NCI-H748 treated with DMSO at 0.1 percent for 48 hours (cell line): ENCODE measurements at places on chromosomes 12 and 14.

DNA sequence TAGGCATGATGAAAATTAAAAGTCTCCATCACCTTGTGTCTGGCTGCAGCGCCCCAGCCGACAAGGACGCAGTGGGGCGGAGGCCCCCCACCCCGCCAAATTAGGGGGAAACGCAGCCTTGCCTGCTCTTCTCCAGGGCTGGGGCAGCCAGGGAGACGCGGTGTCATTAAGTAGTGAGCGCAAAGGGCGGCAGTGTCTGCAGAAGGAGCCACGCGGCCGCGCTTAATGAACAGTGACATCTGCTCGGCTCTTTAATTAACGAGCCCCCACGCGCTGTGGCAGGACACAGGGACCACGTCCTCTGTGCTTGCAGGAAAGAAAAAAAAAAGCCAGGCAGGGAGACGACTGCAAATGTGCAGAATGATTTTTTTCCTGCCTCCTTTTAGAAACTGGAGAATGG, 93.4 kb upstream of the NCOR2 start:
- DNase-seq: no peak

DNA sequence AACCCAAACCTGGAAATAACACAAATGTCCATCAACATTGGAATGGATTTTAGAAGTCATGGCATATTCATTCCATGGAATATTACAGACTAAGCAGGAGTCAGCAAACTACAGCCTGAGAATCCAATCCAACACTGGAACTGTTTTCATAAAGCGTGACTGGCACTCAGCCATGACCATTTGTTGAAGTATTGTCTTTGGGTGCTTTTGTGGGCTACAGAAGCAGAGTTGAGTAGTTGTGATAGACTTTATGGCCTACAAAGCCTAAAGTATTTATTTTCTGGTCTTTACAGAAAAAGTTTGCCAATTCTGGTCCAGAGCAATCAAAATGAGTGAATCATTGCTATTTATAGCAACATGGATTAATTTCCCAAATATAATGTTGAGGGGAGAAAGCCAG, 34.5 kb upstream of the FRS2 start:
- no peak for DNase-seq

GRCh38 chr12:126185025-126185424, 1119.8 kb downstream of the AACS start:
- no peak for DNase-seq

DNA sequence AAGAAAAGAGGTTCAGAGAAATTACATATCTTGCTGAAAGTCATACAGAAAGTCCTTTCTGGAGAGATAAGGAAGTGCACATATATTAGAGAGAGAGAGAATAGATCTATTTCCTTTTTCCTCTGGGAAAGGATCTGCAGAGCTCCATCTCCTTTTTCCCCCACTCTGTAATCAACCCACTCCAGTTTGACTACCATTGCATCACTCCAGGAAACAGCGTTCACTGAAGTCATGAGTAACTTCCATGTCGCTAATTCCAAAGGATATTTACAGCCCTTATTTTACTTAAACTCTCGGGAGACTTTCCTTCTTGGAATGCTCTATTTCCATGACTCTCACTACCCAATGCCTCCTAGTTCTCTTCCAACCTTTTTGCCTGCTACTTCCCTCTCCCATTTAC, 72.5 kb upstream of the PARP11 start:
- DNase-seq: no peak

DNA sequence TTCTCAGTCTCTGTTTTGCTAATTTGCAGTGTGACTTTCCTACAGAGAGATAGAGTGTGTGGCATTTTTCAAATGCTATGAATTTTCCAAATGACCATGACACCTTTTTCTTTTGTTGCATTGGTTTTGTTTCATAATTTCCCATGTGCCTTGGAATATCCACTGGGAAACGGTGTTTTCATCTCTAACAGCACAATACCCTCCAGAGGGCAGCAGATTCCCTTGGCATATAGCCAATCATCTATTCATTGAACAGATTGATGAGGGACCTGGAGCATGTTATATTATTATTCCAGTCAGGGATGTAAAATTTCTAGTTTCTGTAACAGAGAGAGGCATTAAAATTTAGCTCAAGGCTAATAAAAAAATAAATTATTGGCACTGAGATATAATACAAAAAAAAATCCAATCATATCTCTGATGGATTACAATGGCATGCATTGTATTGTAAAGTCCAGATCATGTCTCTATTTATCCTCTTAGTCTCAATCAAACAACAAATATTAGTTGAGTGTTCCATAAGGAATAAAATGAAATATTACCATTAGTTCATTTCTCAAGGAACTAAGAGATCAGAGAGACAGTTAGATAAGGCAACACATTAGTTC, 29.6 kb upstream of the NTN4 start:
- peak; percentile 64 for DNase-seq

GRCh38 chr14:34078117-34078743, 127.4 kb upstream of the EGLN3 start:
- DNase-seq: no peak

DNA sequence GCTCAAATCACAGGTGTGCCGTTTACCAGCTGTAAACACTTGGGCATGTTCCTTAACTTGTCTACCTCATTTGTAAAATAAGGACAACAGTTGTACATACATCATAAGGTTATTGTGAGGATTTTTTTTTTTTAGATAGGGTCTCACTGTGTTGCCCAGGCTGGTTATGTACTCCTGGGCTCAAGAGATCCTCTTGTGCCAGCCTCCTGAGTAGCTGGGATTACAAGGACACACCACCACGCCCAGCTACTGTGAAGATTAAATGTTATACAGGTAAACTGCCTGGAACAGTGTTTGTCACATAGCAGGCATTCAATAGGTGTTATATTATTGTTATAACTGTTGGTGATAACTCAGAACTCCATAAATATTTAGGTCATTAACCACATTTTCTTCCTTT, 12.7 kb downstream of the TMED10 start:
- no peak for DNase-seq

- no peak for DNase-seq
Measured at GRCh38 chr14:49970474-49971147, 77.7 kb downstream of the ARF6 start.

- peak; percentile 11 for DNase-seq
Measured at GRCh38 chr14:80055667-80056496, 155.4 kb downstream of the DIO2 start.

- no peak for DNase-seq
Measured at GRCh38 chr14:72965249-72965648, 39.0 kb downstream of the DCAF4 start.

- no peak for DNase-seq
Measured at GRCh38 chr12:49388682-49389386, 21.6 kb downstream of the SPATS2 start.

- DNase-seq: no peak
Measured at GRCh38 chr12:49954863-49955830, 4.6 kb downstream of the AQP2 start.

DNA sequence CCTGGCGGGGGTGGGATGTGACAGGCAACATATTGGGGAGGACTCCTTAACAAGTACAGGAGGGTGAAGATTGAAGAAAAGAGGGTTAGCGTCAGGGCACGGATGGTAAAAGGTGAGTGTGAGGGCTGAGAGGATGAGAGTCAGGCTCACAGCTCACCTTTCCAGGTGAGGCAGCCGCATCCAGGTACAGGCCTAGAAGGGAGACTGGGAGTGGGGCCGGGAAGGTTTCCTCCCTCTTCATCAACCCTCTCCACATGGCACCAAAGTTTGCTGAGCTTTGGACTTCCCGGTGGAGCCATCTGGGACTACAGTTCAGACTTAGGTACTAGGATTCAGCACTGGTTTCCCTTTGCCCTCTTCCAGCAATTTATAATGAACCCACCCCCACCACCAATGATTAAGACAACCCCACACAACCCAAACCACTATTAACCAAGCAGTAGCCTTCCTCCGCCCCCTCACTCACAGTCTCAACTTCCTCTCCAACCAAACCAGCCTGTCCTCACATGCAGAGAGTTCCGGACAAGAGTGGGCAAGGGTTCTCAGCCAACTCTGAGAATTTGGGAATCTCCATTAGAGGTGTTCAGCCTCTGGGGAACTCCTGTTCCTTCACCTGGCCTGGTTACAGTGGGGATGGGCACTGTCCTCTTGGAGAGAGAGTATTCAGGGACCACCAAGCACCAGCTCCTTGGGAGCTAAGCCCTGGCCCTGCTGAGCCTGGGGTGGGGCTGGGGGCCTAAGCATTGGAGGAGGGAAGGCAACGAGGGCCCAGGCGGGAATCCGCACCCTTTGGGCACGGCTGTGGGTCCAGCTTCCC, 2.4 kb upstream of the HOXC4 start:
- no peak for DNase-seq

GRCh38 chr14:30518867-30519560, 39.9 kb upstream of the G2E3 start:
- DNase-seq: peak; percentile 10

- DNase-seq: no peak
Measured at GRCh38 chr12:64749461-64750200, 9.6 kb downstream of the GNS start.

DNA sequence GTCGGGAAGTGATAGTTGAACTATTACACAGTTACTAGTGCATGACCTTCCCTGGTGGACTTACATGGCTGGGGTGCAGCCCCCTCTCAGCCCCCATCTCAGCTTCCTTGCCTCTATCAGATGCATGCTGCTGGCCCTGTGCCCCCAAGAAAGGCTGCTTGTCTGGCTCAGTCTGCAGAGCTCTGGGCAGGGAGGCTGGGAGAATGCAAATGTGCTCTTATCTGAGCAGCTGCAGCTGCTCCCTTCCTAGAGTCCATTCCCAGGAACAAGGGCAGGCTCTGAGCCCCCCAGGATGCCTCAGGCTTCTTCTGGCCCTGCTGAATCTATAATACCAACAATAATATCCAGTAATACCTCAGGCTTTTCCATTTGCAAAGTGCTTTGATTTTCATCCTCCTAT, 218.1 kb upstream of the SRRM4 start:
- DNase-seq: no peak

DNA sequence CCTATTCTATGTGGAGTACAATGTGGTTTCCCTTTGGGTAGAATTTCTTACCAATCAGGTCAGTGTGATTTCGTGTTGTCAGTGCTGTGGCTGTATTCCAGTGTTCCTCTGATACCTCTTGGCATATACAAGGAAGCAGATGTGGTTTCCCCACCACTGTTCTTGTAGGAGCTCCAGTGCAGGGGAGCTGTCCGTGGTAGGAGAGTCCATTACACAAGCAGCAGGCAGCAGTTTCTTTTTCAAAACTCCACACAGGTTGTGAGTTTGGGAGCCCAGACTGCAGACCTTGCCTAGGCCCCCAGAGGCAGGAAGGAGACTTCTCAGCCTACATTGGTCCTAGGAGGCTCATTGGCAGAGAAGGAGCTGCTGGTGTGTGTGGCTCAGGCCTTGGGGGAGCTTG, 452.8 kb downstream of the AACS start:
- DNase-seq: no peak

GRCh38 chr12:129152351-129153104, 299.2 kb downstream of the GLT1D1 start:
- no peak for DNase-seq

DNA sequence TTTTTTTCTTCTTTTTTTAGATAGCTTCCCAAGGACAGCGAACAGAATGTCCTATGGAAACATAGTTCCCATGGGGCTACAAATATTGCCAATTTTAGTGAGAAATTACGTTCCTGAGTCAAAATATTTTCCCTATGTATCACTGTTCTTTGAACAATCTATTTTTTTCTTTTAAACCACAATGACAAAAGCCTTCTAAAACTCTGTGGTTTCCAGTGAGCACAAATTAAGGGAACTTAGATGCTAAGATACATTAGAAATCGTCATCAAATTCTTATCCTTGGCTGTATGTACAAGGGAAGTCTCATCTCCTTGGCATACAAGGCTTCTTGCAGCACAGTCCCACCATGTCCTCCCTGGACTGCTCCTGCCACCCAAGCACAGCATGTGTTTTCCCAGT, 17.9 kb downstream of the CPM start:
- DNase-seq: no peak

DNA sequence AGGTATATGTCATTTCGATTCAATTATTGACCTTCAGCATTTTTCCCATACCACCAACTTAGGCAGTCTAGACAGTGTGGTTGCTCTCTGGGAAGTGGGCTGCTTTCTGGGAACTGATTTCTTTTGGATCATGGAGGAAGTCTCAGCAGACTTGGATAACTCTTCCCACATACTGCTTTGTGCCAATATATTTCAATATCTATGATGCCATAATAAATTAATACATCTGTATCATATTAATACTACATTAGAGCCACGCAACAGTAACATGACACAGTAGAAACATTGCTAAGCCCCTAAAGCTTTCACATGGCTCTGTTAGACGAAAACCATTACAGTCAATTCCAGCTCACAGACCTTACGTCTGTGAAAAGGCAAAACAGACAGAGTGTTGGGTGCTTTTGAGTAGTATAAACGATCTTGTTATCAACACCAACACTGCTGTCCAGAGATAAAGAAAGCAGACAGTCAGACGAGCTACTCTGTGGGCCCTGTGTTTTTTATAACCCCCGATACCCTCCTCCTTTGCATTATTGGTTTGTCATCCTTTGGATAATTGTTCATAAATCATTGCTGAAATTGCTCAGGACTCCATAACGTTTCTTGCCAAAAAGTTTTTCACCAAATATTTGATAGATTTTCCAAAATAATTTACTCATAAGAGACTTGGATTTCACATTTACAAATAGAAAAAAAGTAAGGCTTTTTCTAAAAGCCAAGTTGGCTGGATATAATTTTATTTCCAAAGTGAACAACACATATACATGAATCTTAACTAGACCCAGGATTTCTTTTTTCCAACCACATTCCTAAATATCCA, 439.7 kb downstream of the ADAMTS20 start:
- DNase-seq: no peak

DNA sequence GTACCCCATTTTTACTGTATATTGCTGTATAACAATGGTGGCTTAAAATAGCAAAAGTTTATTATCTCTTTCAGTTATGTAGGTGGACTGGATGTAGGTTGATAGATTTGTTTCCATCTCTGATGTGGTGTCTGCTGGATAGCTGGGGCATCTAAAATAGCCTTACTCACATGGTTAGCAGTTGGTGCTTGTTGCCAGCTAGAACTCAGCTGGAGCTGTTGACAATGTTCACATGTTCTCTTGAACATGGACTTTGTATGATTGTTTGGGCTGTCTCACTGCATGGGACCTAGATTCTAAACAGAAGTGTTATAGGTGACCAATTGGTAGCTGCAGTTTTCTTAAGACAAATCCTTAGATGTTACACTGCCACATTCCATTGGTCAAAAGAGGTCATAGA, 126.9 kb downstream of the GPHN start:
- DNase-seq: no peak
